Neuronal stem cell (in vitro differentiated cells): ENCODE measurements at places on chromosomes 6 and 20.

DNA sequence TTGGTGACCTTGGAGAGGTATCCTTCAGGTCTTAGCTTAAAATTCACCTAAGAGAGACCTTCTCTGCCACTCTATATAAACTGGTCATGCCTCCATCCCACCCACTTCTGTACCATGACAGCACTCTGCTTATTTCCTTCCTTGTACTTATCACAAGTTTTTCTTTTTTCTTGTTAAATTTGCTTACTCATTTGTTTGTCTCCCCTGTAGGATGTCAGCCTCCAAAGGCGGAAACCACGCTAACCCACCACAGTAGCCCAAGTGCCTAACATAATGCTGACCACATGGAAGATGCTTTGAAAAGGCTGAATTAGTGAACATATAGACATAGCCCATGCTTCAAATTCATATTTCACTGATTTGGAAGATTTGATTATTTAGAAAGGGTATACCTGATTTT, 5.4 kb downstream of the BMP6 start:
- no peak for DNase-seq

GRCh38 chr6:20409427-20409971, 7.8 kb downstream of the E2F3 start:
- DNase-seq: no peak

DNA sequence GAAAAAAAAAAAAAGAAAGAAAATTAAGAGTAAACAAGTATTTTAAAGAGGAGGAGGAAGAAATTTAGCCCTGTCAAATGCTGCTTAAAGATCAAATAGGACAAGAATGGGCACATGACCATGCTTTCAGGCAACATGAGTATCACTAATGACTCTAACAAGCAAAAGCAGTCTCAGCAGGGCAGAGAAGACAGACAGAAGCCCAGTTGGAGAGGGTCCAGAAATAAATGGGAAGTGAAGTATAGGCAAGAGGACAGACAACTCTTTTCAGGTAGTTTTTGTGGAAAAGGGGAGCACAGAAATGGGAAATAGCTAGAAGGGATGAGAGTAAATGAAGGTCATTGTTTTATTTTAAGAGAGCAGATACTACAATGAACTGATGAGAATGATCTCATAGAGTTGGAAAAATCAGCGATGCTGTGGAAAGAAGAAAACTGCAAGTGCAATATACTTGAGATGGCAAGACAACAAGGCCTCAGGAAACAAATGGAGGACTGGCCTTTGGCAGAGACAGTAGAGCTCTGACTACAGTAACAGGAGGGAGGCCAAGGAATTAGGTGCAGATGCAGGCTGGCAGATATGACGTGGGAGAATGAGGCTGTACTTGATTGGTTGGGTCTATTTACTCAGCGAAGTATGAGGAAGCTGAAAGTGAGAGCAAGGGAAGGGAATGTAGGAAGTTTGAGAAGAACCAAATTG, 40.3 kb downstream of the KIF6 start:
- DNase-seq: no peak

DNA sequence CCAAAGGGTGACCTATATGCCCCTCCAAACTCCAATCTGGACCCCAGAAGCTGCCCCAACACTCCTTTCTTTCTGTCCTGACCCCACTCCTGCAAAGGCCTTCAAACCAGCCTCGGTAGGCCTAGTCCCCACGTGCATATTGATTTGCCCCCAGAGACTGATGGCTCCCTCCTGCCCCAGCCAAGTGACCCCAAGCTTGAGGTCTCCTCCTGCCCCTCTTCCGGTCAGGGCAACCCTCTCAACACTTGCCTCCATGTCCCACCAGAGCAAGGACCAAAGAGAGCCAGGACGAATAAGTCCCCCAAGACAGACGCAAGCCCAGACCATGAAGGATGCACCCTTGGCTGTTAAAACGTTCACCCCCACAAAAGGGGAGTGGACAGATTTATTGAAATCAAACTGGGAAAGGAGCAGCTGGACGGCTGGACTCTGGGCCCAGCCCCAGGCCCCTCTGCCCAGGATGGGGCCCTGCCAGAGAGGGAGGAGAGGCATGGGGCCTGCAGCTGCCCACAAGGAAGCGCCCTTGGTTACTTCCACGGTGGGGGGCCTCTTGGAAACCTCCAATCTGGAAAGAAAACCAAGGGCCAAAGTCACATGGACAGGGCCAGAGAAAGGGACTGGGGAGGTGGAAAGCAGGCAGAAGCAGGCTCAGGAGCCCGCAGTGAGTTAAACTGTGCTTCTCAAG, 2.4 kb upstream of the SPEF1 start:
- no peak for DNase-seq

GRCh38 chr20:10855778-10856177, 182.0 kb upstream of the JAG1 start:
- DNase-seq: no peak
